NCI-H2107 (cell line): ENCODE measurements at places on chromosomes 13 and 19.

- DNase-seq, result peak; percentile 17
Measured at GRCh38 chr13:50085063-50085462, 69.8 kb downstream of the KCNRG start.

GRCh38 chr13:37651891-37652290 lies 53.3 kb upstream of the POSTN start:
- no peak for DNase-seq

DNA sequence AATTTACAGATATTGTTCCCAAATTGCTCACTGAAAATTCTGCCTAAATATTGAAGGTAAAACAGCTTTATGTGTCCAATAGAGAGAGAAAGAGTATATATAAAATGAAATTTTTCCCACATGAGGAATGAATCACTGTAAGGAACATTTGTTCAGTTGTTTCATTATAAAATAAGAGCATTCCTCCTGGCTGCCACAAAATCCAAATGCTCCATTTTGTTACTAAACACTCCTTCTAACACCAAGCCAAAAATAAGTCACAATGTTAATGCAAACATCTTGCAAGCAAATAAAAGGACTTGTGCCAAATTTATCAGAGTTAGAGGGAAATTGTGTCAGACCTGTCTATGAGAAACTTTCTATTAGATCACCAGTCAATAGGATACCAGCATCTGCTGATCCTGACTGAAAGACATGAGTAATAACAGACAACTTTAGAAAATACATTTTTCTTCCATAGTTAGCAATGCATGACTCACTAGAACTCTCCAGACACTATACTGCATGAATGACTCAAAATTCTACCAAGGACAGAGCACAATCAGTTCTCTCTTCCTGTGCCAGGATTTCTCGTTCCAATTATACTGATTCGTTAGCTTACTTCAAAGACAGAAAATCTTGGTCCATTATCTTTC lies 83.5 kb upstream of the FNDC3A start:
- no peak for DNase-seq

GRCh38 chr13:93217721-93218261 lies 8.8 kb upstream of the GPC6 start:
- no peak for DNase-seq

DNA sequence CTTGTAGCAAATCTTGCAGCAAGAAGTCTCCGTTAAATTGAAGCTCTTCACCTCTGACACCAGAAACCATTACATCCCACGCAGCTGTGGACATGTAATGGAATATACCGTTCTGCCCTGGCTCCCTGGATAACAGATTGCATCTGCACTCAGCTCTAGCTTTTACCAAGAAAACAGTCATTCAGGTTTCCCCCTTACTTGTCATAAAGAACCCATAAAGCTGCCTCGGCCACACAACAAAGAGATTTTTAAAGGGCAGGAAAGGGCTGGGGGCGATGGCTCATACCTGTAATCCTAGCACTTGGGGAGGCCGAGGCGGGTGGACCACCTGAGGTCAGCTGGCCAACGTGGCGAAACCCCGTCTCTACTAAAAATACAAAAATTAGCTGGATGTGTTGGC lies 127.6 kb upstream of the RFC3 start:
- DNase-seq, result no peak

DNA sequence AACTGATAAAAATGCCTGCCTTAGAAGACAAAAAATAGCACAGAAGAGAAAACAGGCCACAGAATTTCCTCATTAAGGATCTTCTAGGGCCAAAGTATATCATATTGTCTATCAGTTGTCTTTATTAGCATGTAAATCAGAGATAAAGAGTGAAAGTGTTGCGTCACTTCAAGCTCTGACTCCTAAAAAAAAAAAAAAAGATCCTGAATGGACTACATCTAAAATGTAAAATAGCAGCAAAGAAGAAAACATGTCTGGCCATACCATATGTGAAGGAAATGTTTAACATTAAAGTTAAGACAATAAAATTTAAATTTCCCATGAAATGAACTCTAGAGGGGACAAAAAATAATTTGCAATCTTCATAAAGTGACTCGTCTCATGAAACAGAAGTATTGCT lies 237.4 kb downstream of the PCDH9 start:
- no peak for DNase-seq

DNA sequence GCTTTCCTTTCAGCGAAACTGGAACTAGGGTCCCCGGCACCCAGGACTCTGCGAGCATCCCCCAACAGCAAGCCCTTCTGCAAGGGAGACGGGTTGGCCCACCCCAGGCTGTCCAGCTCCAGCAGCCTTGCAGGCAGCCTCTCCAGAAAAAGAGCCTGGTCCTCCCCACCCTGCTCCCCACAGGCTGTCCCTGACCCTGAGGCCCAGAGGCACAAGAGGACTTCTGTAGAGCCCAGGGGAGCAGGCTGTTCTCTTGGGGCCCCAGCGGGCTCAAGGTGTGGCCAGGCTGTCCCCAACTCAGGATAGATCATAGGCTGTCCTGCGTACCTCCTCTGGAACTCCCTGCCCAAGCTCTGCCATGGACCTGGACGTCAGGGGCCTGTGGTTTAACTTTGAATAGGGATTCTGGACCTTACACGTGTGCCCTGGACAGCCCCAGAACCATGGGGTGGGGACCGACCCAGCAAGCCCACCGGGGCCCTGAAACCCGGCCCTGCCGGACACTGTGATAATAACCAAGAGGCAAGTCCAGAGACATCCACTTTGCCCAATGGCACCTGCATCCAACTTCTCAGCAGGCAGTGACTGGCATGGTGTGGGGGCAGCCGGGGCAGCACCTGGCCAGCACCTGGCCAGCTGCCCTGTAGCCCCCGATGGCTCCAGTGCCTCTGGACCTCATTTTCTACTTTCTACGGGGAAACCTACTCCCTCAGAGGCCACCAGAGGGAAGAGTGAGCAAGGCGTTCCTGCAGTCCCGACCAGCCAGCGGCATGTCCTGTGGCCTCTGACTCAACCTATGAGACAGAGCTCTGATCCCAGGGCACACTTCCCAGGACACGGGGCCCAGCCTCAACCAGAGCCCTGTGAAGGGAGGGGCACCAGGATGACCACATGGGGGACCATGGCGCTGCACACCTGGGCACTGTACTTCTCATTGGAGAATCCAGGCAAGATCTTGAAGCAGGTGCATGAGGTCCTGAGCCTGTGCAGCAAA lies 50.9 kb upstream of the TPM4 start:
- no peak for DNase-seq

DNA sequence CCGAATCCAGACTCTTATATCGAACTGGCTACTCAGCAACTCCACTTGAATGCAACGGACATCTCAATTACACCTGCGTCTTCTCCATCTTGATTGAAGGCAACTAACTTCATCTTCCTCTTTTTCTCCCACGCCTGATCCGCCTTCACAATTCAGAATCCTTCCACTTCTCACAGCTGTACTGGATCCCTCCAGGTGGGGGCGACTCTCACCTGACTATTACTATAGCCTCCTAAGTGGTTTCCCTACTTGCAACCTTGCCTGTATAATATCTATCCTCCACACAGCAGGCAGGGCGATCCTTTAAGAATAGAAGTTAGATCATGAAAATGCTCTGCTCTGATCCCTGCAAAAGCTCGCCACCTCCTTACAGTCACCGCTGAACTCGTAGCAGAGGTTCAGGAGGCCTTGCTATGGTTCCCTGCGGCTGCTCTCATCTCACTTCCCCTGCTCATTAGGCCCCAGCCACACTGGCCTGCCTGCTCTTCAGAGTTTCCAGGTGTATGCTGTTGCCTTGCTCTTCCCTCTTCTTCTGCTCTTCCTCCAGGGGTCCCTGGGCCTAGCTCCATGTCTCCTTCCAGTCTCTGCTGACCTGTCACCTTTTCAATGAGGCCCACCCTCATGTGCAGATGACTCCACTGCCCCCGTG lies 31.9 kb downstream of the RFXAP start:
- peak; percentile 4 for DNase-seq

DNA sequence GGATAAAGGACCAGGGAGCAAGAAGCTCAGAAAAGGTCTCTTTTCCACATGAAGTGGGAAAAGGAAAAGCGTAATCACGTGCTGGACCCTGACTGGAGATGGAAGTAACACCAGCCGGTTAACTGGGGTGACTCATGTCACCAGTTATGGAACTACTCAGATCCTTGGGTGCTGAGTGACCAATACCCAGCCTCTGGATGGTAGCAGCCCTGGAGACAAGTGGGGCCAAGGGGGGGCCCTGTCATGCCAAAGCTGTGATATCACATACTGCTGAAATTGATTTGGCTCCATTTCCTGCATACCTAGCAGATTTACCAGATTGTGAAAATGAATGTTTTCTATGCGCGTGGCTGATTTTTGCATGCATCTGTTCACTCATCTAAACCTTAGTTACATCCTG lies 158.9 kb downstream of the ZIC5 start:
- DNase-seq, result no peak
